Hematopoietic multipotent progenitor cell (in vitro differentiated cells): ENCODE measurements at places on chromosomes 1 and 21.

GRCh38 chr1:227891223-227891954 lies 56.3 kb downstream of the WNT9A start:
- no peak for DNase-seq

DNA sequence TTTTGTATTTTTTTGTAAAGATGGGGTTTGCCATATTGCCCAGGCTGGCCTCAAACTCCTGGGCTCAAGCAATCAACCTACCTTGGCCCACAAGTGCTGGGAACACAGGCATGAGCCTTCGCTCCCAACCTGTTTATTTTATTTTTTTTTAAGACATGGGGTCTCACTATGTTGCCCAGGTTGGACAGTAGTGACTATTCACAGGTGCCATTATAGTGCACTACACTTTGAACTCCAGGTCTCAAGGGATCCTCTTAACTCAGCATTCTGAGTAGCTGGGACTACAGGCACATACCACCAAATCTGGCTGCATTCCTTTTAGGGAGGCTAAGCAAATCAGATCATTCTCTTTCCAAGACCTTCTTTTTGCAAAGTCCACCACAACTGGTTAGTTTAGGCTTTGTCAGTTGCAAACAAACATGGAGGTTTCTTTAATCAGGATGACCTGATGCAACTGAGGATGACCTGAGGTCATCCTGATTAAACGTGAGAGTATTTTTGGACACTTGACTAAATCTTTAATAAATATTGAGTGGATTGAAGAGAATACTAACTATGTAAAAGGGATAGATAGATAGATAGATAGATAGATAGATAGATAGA lies 30.0 kb upstream of the RALGPS2 start:
- no peak for DNase-seq

DNA sequence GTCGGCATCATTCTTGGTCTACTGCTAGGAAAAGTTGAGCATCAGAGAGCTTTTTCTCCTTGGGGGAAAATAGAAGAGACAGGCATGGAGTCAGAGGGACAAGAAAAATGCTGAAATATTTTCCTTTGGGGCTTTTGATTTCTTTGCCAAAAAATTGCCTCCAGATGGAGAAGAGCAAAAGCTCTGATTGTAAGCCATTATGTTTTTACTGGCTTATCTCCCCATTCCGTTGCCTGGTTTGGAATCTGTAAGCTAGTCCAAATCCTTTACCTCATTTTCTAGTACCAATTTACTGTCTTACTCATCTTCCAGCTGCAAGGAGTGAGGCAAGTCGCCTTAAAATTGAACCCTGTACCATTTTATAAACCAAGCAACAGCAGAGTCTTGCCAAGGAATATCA lies 23.3 kb upstream of the NBL1 start:
- no peak for DNase-seq

GRCh38 chr1:2341706-2342383 lies 49.5 kb downstream of the MORN1 start:
- DNase-seq, result no peak

DNA sequence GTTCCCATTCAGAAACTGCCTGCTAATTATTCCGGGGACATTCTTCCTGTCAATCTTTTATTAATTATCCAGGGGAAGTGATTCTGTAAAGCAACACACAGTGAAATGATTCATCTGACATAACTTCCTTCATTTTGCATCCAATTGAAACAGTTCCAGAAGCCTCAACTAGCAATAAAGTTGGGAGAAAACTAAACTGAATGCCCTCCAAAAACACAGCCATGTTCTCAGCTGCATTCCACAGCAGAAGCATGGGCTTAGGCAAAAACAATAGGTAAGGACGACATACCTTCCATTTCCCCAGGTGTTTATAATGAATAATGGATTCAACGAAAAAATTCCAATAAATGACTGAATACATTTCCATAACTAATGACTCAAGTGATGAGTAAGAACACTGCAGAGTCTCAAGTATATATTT lies 36.9 kb upstream of the TARBP1 start:
- DNase-seq, result no peak

DNA sequence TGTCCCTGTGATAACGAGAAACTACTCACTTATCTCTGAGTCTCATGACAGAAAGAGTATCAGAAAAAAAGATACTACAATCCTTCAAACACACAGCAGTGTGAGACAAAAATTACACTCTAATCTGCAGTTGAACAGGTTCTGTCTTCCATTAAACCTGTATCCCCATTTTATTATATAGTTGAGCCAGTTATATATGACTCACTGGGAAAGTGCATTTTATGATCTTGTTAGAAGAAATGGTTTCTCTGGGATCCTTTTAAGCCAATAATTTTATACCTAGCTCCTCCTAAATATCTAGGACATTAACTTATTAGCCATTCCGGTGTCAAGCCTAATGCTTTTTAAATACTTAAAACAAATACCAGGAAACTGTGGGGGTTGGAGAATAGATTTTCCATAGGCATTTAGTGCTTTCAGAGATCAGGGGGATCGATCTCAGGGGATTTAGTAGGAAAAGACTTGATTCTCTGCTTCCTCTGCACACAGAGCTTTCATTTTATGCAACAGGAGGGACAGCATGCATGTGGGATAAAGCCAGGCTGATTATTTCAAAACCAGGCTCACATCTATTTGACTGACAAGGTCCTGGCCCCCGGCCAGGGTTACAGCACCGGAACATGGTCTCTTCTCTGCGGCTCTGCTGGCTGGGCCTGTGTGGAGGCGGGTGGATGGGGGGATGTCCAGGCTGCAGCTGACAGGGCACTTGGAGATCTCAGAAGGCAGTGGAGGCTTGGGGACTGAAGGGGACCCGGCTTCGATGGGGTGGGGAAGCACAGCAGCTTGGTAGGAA lies 310.6 kb downstream of the DISC1 start:
- no peak for DNase-seq

- no peak for DNase-seq
Measured at GRCh38 chr1:197210426-197210825, 57.6 kb upstream of the CRB1 start.

DNA sequence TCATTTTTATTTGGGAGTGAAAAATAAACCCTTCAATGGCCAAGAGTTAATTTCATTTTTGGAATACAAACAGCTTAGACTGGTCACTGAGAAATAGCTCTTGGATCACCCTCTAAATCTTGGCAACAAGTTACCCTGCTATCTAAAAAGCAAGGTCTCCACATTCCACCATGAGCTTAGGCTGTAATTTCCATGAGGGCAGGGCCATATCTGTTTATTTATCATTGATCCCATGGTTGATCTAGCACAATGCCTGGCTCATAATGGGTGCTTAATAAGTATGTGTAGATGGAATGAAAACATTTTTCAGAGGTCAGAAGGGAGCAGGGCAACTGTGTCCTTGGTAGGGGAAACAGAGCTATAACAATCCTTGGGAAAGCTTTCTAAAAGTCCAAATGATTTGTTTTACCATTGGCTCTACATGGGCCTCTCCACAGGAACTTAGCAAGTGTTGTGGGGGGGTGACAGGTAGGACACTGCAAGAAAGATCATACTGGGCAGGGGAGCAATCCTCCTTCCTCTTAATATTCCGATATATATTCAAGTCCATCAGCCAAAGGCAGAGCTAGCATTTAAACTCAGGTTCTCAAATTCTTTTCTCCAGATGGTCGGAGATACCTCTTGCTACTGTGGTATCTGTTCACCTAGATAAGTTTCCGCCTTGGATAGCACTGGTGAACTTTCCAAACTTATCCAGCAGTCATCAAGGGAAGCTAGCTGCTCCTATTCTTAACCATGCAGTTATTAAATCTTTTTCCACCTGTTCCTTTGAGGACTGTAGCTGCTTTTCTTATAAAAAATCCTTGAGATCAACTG lies 53.1 kb upstream of the PTCH2 start:
- no peak for DNase-seq

DNA sequence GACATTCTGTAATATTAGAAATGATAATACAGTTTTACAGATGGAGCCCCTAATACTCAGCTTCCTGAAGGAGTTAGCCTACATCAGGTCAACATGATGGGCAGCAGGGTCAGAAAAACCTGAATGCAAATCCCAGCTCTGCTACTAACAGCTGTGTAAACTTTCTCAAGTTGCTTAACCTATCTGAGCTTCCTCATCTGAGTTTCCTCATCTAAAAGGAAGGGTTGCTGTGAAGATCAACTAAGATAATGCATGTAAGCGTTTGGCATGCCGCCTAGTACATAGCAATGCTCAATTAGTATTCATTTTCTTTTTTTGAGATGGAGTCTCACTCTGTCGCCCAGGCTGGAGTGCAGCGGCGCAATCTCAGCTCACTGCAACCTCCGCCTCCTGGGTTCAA lies 18.4 kb upstream of the DESI2 start:
- no peak for DNase-seq

GRCh38 chr1:41282679-41283317 lies 40.7 kb upstream of the SCMH1 start:
- DNase-seq, result peak; percentile 51

DNA sequence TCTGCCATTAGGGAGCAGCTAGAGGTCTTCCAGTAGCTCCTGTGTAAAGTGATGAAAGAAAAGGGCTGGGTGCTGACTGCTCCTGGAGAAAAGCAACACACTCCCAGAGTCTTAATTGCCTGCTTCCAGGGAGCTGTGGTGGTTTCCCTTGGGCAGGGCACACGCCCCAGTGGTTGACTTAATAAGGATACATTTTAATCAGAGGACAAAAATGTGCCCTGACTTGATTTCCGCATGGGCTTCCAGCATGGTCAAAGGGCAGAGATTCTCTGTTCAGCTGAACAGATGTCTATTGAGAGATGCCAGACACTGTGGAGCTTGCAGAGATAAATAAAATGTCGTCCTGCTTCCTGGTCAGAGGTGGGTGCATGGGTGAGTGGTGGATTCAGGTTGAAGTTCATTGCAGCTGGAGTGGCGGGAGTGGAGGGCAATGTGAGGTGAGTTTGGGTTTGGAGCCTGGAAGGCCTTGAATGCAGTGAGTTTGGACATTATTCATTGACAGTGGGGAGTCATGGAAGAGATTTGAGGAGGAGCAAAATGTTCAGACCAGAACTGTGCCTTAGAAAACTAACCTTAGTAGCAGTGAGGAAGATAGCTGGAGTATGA lies 16.0 kb downstream of the QSOX1 start:
- DNase-seq, result no peak

GRCh38 chr1:95084317-95085176 lies 11.8 kb upstream of the ALG14 start:
- DNase-seq, result no peak

- no peak for DNase-seq
Measured at GRCh38 chr1:14808768-14809167, 210.3 kb downstream of the KAZN start.

DNA sequence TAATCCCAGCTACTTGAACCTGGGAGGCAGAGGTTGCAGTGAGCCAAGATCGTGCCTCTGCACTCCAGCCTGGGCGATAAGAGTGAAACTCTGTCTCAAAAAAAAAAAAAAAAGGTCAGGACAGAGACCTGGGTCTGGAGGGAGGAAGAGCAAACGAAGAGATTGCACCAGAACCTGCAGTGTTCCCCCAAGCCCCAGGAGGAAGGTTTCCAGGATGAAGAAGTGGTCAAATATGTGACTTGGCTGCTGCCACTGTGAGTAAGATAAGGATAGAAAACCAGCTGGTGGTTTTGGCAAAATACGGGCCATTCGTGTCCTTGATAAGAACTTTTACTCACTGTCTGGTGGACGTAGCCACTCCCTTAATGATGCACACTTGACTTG lies 42.2 kb downstream of the CLDN14 start:
- no peak for DNase-seq

- DNase-seq, result no peak
Measured at GRCh38 chr1:203181586-203182386, 4.7 kb downstream of the CHI3L1 start.

GRCh38 chr1:192516776-192517297 lies 58.7 kb upstream of the RGS1 start:
- peak; percentile 65 for DNase-seq

GRCh38 chr1:159207774-159208173 lies 3.1 kb downstream of the ACKR1 start:
- no peak for DNase-seq

GRCh38 chr1:116902723-116903383 lies 6.9 kb upstream of the PTGFRN start:
- DNase-seq, result no peak

DNA sequence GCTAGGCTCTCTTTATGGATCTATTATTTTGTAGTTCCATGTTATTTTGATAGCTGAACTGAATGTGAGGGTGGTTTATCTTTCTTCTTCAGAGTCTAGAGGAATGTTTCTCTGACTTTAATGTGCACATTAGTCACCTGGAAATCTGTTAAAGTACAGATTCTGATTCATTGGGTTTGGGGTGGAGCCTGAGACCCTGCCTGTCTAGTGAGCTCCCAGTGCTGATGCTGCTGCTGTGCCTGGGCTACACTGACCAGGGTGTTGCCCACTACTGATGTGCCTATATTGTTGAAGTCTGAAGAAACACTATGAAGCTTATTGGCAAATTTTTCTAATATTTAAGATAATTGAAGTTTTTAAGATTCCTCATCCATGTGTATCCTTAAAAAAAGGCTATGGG lies 35.9 kb downstream of the CD46 start:
- DNase-seq, result no peak

DNA sequence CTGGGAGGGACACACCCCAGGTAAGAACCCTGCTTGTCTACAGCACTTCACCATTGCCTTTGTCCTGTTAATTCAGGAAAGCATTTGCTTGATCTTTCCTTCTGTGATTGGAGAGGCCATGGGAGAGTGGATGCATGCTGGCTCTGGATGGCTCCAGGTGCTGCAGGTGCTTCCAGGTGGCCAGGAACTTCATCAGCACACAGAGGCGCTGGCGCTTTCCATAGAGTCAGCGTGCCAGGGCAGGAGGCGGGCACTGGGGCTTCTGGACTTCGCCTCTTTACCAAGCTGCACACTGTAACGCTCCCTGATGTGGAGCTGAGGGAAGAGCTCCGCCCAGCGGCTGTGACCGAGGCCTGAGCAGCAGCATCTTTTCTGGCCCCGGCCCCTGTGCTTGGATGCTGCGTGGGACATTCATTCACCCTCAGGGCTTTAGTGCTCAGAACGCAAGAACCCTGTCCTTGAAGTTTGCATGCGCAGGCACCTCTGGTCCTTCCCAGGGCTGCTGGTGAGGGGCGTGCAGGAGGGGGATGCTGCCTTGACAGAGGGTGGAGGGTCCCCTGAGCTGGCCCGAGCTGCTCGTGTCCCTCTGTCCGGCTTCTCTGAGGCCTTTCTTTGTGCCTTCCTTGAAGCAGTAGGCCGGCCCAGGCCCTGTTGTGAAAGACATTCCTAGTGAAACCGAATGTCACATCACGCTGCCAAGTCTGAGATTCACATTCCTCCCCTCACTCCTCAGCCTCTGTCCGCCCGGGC lies 1.6 kb upstream of the MX2 start:
- DNase-seq, result no peak

DNA sequence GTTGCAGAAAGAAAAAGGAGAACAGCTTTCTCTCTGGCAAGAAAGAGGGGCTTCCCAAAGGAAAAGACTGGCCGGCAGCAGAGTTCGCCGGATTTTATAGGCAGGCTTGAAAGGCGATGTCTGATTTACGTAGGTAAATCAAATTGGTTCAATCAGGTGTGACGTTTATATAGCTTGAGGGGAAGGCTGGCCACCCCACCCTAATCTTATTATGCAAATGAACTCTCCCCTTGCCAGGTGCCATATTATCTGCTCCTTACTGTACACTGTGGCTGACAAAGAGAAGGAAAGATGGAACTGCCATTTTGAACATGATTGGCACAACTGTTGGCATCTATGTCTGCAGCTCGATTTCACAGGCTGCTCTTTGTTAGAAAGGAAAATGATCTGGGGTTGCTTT lies 16.8 kb upstream of the INTS3 start:
- no peak for DNase-seq
